ENCODE measurements at places on chromosomes 7 and 10. TPM values are rescaled to one million over a fixed set of nuclear protein-coding genes. Genes with fewer than 3 reads are reported as not detected.

DNA sequence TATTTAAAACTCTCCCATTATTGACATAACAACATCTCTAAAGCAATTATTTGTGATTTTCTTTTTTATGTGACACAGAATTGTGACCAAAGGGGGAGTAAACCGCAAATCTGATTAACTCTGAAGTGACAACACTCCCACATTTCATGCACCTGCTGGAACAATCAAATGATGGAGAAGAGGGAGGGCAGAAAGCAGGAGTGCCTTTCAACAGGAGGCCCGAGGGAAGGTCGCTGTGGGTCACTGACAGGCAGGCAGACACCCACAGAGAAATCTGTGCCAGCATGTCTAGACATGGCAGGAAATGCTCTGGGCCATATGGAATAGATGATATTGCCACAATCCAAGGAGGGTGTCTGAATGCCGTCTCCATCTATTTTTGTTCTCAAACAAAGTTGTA lies 247.3 kb downstream of the DOCK4 start:
- no peak for DNase-seq

DNA sequence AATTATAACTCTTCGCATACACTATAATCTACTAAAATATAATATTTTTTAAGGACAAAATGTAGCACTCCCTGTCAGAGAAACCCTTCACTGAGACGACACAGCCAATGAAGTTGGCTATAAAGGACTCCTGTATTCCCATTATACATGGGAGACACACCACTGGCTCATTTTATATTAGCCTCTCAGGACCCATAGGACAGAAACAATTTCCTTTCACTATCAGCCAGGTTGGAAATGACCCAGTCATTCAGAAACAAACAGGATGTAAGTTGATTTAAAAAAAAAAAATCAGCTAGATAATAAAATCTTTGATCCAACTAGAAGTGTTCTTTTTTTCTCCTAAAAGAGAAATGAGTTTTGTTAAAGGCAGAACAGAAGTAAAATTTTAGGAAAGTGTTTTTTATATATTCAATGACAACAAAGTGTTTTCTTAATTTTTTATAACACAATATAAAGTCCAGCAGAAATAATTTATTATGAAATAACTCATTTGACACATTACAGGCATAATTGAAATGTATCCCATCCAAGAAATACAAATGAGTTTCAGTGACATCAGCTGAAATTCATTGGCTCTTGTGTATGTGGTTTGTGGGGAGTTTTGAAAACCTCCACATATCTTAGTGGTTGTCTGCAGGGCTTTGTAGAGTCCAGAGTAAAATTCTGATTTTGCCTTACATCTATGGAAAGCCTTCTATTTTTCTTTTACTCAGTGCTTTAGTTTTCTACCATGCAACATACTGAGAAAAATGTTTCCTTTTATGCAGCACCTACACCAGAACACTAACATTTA lies 64.1 kb downstream of the CTTNBP2 start:
- no peak for DNase-seq

DNA sequence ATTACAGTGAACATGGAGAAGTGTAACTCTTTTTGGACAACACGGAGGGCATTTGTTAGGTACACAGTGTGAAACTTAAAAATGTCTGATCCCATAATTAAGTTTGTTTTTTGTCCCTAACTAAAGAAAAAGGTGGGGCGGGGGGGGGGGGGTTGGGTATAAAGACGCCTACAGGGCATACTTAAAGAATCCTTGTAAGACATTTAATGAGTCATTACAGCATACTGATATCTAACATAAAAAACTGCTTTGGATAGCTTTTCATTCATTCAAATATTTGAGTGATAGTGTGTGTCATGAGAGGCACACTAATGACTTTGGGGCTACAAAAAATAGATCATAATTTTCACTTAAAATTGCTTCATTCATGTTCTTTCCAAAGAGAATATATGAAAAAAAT lies 31.2 kb downstream of the ZNRF2 start:
- DNase-seq = no peak

- DNase-seq = peak; percentile 20
These were observed 3.5 kb downstream of the CYTH3 start for GRCh38 chr7:6268907-6269306.

DNA sequence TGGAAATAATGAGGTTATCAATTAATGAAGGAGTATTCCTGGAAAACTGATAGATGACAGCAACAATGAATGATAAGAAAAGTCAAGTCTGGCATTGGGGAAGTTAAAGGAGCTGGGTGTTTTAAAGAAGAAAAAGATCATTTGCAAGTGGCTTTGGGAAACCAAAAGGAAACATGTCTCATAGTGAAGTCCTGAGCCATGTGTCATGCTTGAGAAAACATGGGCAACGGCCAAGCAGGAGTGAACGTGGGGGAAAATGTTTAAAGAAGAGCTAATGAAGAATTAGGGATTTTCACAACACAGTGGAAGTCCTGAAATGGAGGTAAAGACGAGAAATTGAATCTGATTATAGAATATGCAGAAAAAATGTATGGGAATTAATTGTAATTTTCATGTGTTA lies 1383.2 kb upstream of the CELF2 start:
- DNase-seq = no peak

DNA sequence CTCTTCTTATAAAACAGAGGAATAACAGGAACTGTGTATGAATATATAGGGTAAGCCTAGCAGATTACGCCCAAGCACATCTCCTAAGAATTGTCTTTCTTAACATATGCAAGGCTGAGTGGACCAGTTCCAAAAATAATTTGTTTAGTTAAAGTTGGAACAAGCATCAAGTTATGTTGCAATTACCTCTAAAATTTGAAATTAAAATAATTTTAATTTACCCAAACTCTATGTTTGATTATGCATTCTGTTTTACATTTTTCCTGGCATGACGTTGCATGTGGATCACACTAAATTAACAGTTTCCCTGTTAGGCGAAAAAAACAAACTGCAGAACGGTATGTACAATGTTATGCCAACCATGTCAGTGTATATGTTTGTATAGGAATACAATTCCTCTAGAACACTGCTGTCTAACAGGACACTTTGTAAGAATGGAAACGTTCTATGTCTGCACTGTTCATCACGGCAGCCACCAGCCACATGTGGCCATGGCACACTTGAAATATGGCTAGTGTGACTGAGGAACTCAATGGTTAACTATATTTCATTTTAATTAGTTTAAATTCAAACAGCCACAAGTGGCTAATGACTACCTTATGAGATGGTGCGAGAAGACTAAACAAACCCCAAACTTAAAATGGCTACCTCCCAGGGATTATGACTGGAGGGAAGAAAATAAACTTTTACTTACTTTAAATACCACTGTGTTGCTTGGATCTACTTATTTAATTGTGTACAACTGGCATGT lies 281.1 kb upstream of the KLF14 start:
- DNase-seq = no peak

GRCh38 chr7:732094-732541 lies 5.0 kb upstream of the PRKAR1B start:
- DNase-seq = peak; percentile 74

GRCh38 chr7:38428041-38428440 lies 154.6 kb upstream of the TARP start:
- DNase-seq = no peak

DNA sequence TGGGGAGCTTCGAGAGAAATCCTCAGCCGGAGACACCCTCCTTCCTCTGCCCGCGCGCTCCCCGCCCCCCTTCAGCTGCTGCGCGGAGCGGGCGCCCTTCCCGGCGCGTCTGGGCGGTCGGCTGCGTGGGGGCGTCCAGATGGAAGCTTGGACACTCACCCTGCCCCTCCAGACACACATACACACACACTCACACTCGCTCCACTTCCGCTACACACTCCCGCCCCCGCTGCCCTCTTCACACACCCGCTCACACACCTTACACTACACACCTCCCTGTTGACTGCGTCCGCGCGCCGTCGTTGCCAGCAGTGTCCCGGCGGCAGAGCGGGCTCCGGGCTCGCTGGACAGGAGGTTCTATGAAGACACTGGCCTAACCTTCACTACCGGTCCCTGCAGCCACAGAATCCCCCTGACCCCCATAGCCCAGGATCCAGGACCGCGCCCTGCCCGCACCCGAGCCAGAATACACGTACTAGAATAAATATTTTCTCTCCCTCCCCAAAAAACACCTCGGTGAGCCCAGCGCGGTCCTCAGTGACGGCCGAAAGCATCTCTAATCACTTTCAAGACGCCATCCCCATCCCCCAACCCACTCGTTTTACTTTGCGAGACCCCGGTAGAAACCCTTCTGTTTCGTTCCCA lies 1.1 kb upstream of the EGR2 start:
- peak; percentile 82 for DNase-seq

- no peak for DNase-seq
These were observed 160.4 kb downstream of the KIF20B start for GRCh38 chr10:89861584-89862301.

- no peak for DNase-seq
These were observed 19.2 kb downstream of the ITPRIP start for GRCh38 chr10:104318810-104319741.

The PPP1R9A gene
- total RNA-seq = 28.5 TPM
